GM12865 (cell line): ENCODE measurements at places on chromosomes 6 and 20.

GRCh38 chr6:35148167-35148741 lies 7.1 kb upstream of the TCP11 start:
- DNase-seq = peak; percentile 67

DNA sequence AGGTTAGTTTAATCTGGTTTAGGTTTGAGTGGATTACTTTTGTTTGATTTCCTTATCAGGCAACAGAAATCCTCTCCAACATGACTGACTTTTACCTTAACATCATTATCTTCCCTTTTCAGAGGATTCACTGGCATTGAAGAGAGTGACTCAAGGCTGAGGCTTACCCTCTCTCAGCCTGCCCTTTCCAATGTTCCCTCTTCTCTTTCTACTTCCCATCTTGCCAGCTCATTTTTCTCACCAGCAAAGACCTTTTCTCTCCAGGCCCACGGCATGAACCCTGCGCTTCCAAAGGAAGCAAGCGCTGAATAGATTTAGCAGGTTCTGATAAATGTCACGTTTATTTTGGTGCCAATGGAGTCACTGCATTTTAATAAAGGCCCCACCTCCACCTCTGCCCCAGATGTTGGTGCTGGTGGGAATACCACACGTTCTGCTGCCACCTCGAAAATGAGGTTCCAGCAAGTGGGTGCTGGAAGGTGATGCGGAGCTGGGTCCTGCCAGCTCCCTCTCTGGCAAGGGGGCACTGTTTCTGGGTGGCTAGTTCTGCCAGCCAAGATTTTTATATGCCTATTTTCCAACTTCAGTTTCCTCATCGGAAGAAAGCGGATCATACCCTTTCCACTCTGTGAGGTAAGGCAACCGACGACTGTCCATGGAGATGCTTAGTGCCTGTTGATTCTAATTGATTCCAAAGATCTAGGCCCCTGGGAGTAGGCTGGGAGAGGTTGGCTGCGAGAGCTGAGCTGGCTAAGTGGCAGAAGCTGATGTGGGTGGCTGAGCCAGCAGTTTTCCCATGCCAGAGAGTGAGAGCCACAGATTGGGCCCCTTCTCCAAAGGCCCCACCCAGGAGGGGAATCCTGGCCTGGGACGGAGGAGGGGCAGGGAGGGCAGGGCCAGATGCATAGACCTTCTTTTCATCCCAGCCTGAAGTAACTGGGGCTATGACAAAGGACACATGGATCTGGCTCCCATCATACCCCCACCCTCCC lies 87.7 kb upstream of the MAFB start:
- DNase-seq = no peak

GRCh38 chr20:31642837-31643236 lies 5.1 kb downstream of the COX4I2 start:
- DNase-seq = no peak

GRCh38 chr20:40493071-40493470 lies 196.0 kb downstream of the MAFB start:
- no peak for DNase-seq

- DNase-seq = no peak
Measured at GRCh38 chr6:153081914-153082313, 49.2 kb downstream of the RGS17 start.
